Melanocyte of skin (primary cell): ENCODE measurements at places on chromosomes 13 and 19. TPM values are rescaled to one million over a fixed set of nuclear protein-coding genes. Genes with fewer than 3 reads are reported as not detected.

Gene LSR
- total RNA-seq = 0.34 and 0.36 TPM in 2 replicates

Gene EBPL
- 37.6 and 44.1 TPM in 2 replicates for total RNA-seq

Gene APC2
- under 0.01 TPM in 2 replicates for total RNA-seq

Gene PLVAP
- under 0.01 TPM in 2 replicates for total RNA-seq

Gene LRG1
- not detected in 2 replicates for total RNA-seq

Gene ZNF155
- total RNA-seq = 4.8 and 5.8 TPM in 2 replicates

Gene RLN3
- not detected in 2 replicates for total RNA-seq

Gene TNFRSF19
- total RNA-seq = 74.3 and 110 TPM in 2 replicates

Gene SYT3
- 0.31 TPM in 1 of 2 replicates, not detected in the other for total RNA-seq

Gene ZFP28
- total RNA-seq = 6.9 and 7.7 TPM in 2 replicates

Gene CEACAM8
- not detected in 2 replicates for total RNA-seq

Gene CEACAM16
- total RNA-seq = not detected in 2 replicates

Gene ZNF575
- total RNA-seq = not detected in 2 replicates

Gene MBD3L3
- total RNA-seq = not detected in 2 replicates

Gene PRR22
- total RNA-seq = 0.33 and 0.93 TPM in 2 replicates

Gene PDX1
- not detected in 2 replicates for total RNA-seq

Gene ATP7B
- 3.1 and 5.1 TPM in 2 replicates for total RNA-seq

Gene ZNF491
- total RNA-seq = 6.5 and 7.6 TPM in 2 replicates

Gene HSH2D
- not detected in 2 replicates for total RNA-seq

Gene KIR3DL1
- not detected in 2 replicates for total RNA-seq

Gene ZFP36
- total RNA-seq = 3.7 and 4.0 TPM in 2 replicates

Gene XPO4
- 39.0 and 43.5 TPM in 2 replicates for total RNA-seq

Gene MAG
- not detected in 2 replicates for total RNA-seq

Gene TEX29
- not detected in 2 replicates for total RNA-seq

Gene ZNF439
- total RNA-seq = 24.8 and 34.9 TPM in 2 replicates

Gene CEACAM19
- total RNA-seq = 0.36 and 1.4 TPM in 2 replicates

Gene KLK10
- total RNA-seq = 0.69 TPM in 1 of 2 replicates, not detected in the other

Gene URAD
- total RNA-seq = not detected in 2 replicates

Gene RAVER1
- 15.3 and 17.3 TPM in 2 replicates for total RNA-seq

Gene CEACAM5
- not detected in 2 replicates for total RNA-seq

Gene RINL
- total RNA-seq = 3.4 and 8.0 TPM in 2 replicates

Gene SLC7A9
- not detected in 2 replicates for total RNA-seq

Gene CRYL1
- 33.7 and 90.1 TPM in 2 replicates for total RNA-seq

Gene DCT
- total RNA-seq = 791 and 2,161 TPM in 2 replicates

Gene FCAR
- total RNA-seq = not detected in 2 replicates

Gene COX7A1
- 2.1 and 5.5 TPM in 2 replicates for total RNA-seq

Gene UBE2L5
- not detected in 2 replicates for total RNA-seq

Gene VAV1
- total RNA-seq = not detected in 2 replicates

Gene TMTC4
- total RNA-seq = 8.3 and 22.5 TPM in 2 replicates

Gene IGFL3
- total RNA-seq = not detected in 2 replicates

Gene LHB
- 0.69 TPM in 1 of 2 replicates, not detected in the other for total RNA-seq

Gene RCBTB2
- 7.7 and 9.4 TPM in 2 replicates for total RNA-seq

Gene MEIOSIN
- total RNA-seq = under 0.01 TPM in 1 of 2 replicates, not detected in the other

Gene CGB3
- total RNA-seq = not detected in 2 replicates

Gene LGALS7B
- not detected in 2 replicates for total RNA-seq

Gene PPM1N
- 0.67 TPM in 1 of 2 replicates, not detected in the other for total RNA-seq

Gene SIGLEC5
- total RNA-seq = not detected in 2 replicates
